ENCODE measurements at places on chromosomes 2 and 18. TPM values are rescaled to one million over a fixed set of nuclear protein-coding genes. Genes with fewer than 3 reads are reported as not detected.

The PSMA8 gene
- not detected for total RNA-seq

- no peak for DNase-seq
These were observed 22.1 kb upstream of the IGFBP5 start for GRCh38 chr2:216717491-216717901.

DNA sequence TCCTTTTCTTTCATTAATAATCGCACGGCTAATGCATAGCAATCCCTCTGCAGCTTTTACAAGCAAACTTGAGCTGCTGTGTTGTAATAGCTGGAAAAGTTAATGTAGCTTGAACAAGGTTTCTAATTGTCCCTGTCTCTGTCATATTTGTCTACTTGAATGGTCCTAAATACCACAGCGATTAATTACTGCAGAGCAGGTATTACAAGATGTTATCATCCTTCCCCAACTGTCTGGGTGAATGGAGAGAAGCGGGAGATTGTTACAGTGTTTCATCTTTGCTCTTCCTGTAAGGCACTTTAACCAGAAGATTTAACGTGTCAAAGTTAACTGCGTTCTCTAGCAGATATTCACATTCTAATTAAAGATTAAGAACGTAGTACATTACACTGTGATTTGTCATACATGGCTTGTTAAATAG lies 422.2 kb upstream of the POU3F3 start:
- no peak for DNase-seq

The RHOB gene
- 82.9 TPM for total RNA-seq

DNA sequence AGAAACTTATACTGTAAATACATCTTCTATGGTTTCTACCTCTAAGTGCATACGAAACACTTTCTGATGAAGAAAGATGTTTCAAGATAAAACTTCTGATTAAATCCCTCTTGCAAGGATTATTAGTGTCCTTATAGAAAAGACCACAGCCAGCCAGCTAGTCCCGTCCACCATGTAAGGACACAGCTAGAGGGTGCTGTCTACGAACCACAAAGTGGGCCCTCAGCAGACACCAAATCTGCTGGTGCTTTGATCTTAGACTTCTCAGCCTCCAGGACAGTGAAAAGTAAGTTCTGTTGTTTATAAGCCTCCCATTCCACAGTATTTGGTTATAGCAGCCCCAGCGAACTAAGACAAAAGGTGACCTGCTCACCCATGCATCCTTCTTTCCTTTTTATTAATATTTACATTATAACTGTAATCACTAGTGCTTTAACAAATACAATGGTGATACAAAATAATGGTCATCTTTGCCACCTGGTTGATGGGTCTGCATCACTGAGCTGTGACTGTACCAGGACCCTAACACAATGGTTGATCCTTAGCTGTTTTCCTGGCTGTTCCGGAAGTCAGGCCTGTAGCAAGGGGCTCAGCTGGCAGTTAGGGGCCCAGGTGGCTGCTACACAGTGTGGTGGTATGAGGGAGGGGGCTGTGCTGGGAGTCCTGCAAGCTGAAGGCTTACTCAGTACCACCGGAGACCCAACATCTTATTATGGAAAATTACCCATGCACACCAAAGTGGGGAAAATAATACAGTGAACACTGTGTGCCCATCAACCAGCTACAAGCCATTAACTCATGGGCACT lies 108.5 kb upstream of the SMAD7 start:
- DNase-seq, result no peak

GRCh38 chr2:35292199-35292598 lies 1063.4 kb upstream of the CRIM1 start:
- DNase-seq, result no peak

The ASB18 gene
- total RNA-seq, result not detected

The REG3A gene
- not detected for total RNA-seq

DNA sequence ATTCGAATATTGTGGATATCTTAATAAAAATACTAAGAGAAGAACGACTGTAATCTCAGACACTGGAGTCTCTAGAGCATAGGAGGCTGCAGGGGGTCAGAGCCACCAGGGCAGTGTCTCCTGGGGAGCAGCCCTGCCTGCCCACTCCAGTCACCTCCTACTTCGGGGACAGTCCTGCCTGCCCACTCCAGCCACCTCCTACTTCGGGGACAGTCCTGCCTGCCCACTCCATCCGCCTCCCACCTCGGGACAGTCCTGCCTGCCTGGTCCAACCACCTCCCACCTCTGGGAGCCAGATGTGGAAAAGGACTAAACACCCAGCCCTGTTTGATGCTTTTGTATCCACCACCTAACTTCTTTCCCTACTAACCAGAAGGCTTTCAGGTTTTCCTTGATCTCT lies 350.1 kb upstream of the SMIM21 start:
- no peak for DNase-seq

DNA sequence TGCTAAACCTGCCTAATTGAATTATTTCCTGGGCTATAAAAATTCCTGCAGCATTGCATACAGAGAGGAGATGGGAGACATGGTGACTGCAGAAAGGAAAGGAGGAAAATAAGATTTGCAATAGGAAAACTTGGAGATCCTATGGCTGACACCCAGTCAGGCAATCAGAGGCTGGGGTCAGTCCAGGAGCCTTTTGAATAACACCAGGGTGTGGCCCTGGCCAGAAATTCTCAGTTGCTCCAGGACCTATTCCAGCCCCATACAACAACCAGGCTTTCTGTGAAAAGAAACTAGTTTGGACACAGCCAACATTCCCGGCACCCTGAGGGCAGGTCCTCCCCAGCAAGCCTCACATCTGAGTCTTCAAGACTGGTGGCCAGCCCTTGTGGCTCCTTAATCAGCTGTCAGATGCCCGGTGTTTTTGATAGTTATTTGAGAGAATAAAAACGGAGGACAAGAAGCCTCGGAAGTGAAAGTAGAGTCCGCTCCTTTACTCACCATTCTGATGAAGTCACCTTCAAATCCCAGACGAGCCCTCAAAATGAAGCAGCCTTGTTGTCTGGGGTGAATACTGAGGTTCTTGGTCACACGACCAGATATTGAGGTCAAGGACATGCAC lies 31.1 kb upstream of the GMCL1 start:
- DNase-seq, result no peak

- no peak for DNase-seq
These were observed 9.6 kb downstream of the MRPL30 start for GRCh38 chr2:99190548-99190947.

The GALNT5 gene
- total RNA-seq, result 1.3 TPM

DNA sequence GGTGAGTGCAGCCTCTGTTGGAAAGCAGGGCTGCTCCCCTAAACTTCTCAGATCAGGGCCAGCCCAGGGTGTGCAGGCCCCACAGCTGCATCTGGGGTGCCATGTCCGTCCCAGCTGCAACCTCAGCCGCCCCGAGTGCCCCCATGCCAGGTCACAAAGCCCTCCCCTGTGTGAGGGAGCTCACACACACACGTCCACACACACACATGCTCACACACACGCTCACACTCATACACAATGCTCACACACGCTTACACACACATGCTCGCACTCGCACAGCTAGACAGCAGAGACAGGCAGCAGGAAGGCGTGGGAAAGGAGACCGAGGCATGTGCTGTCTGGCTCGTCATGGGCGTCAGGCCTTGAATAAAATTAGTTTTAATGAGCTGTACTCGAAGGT lies 55.4 kb downstream of the ADI1 start:
- no peak for DNase-seq

The FOXI3 gene
- total RNA-seq, result 0.27 TPM

DNA sequence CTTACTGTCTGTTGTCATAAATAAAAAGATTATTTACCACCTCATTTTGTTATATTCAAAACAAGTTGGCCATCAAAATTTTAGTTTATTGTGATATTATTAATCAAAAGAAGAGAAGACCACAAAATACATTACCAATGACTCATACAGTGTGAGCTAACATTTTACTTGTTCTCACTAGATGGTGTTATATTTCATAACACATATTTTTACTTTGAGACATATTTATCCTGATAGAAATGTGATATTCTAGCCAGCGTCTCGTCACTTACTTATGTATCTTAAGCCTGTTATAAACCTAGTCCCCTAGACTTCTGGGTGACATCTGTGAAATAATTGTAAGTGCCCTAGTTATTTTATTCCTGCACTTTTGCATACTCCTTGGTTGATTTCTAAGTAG lies 263.2 kb downstream of the CDH7 start:
- no peak for DNase-seq

GRCh38 chr2:119476301-119477112 lies 44.9 kb downstream of the TMEM37 start:
- peak; percentile 69 for DNase-seq

DNA sequence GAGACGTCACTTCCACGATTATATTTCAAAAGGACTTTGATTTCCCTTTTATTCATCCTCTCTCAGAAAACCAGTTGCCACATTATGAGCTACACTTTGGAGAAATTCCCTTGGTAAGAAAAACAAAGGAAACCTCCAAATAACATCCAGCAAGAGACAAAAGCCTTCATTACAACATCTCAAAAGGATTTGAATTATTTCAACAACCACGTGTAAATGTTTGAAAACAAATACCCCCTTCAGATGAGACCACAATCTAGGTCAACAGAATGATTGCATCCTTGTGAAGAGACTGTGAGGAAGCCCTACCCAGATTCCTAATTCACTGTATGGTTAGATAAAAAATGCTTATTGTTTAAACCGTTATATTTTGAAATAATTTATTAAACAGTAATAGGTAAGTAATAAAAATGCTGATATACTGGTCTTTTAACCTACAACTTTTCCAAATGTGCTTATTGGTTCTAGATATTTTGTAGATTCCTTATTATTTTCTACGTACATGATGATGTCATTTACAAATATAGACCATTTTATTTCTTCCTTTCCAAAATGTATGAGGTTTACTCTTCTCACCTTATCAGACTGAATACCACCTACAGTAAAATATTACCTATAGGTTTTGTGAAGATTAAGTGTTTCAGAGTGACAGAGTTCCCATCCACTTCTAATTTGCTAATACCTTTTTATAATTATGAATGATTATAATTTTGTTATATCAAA lies 922.7 kb upstream of the CHAC2 start:
- DNase-seq, result no peak

GRCh38 chr2:70964596-70965386 lies 13.6 kb upstream of the ANKRD53 start:
- DNase-seq, result no peak

The ZDBF2 gene
- total RNA-seq, result 45.7 TPM

GRCh38 chr18:9951022-9951859 lies 37.4 kb downstream of the VAPA start:
- DNase-seq, result no peak

- DNase-seq, result no peak
These were observed 327.5 kb downstream of the KIAA1328 start for GRCh38 chr18:37156330-37156942.

The TTR gene
- total RNA-seq, result not detected

The DYTN gene
- total RNA-seq, result not detected

The RESP18 gene
- not detected for total RNA-seq

The CARF gene
- 16.8 TPM for total RNA-seq

The UGT1A3 gene
- not detected for total RNA-seq

The PRLH gene
- not detected for total RNA-seq

DNA sequence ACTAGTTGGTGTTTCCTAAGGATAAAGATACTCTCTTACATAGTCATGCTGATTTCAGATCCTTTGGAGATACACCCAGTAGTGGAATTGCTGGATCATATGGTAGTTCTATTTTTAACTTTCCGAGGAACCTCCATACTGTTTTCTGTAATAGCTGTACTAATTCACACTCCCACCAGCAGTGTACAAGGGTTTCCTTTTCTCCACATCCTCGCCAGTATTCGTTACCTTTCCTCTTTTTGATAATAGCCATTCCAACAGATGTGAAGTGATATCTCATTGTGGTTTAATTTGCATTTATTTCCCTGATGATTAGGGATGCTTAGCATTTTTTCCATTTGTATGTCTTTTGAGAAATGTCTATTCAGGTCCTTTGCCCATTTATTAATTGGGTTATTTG lies 34.0 kb downstream of the ACTR2 start:
- no peak for DNase-seq

The UGT1A10 gene
- not detected for total RNA-seq

Data from mesothelial cell of epicardium (in vitro differentiated cells).